ENCODE measurements at places on chromosomes 7 and 10.

DNA sequence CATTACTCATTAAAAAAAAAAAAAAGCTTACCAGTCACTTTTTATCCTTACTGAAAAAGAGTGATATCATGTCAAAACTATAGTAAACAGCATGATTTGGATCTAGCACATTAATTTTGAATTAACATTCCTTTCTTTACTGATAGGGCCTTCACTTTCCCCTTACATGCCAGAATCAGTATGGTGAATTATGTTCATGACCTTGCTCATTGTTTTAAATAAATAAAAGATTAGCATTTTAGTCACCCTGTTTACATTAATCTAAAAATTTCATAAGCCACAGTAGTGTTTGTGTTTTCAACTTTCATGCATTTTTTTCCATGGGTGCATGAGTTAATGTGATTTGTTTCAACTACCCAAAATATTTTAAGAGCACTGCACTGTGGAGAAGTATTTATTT lies 160.8 kb downstream of the TFEC start:
- DNase-seq = no peak

DNA sequence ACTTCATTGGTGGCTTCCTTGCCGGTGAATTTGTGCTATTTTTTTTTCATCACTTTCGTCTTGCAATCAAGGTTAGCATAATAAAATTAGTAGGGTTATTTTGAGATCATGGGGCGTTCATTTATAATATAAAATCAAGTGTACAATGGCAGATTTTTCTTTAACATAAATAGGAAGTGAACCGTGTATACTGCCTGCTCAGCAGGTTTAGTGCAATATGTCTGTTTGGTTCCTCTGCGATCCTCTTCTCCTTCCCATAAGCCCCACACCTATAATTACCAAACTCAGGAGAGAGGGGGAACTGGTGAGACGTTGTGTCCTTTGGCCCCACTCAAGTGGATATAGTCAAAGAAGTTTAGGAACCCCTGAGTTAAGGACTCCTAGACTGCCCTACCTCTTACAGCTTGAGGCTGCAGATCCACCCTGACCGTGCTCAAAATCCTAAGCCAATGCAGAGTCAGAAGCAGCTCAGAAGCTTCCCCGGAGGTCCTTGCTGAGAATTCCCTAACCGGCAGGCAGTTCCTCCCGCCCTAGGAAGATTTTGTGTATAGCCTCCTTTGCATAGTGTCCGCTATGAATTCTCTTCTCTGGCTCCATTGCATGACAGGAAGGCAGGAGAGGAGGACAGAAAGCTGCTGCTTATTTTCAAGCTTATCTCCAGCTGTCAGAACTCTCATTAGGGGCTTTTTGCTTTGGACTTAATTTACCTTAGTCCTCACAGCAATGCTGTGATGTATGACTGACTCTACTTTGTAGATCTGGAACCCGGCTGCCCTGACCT lies 41.5 kb downstream of the PYROXD2 start:
- DNase-seq = no peak

DNA sequence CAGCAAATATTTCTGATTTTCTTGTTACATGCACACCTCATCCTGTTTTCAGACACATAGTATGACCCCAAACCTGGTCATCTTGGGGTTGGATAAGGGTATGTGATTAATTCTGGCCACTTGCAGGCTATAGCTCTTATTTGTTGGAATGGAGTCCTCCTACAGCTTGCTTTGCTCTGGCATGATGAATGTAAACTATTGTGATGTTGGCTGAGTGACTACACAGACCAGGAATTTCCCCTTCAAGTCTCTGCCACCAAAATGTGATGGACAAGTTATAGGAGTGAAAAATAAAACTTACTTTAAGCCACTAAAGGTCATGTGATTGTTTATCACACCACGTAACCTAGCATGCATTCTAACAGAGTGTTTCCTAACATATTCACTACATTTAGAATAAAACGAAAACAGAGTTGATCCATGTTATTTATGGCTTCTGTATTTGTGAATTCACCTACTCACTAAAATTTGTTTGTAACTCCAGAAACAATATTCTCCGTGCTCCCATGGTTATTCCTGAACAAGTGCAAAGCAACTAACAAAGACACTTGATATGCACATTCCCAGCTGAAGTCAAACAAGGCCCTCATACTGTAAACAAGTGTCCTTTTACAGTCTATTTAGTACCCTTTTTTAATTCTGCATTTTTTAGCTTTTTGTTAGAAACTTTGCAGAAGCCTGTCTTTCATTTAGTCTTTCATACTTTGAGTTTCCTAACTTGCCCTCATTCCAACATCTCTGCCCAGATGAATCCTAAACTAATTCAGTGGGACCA lies 599.2 kb upstream of the PCDH15 start:
- no peak for DNase-seq

DNA sequence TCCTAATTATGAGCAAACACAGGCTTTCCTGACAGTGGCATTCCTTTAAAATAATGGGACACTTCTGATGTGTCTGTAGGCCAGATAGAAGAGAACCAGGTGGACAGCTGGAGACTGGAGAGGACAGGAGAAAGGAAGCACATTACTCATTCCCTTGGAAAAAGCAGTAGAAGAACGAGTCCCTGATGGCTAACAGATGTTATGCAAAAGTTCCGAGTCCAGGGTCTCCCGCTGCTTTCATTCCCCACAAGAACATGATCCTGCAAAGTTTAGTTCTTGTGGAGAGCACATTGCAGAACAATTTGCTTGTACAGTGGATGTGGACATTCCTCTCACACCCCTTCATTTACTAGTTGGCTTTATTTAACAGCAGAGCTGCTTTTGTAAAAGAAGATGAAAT lies 137.6 kb downstream of the GPAM start:
- no peak for DNase-seq

DNA sequence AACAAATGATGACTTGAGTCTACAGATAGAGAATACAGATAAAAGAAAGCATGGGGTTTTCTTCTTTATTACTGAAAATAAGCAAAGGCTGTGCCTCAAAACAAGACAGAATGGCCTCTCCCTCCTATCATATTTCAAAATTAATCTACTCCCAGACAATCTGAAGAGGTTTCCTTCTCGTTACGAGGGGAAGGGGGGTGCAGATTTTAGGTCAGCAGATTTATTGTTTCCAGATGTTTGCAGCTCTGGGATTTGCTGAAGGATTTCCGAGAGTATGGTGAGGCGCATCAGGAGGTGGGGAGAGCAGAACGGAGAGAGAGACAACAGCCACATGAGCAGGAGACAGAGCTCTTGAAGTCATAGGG lies 89.8 kb downstream of the KIAA1549 start:
- DNase-seq = no peak

DNA sequence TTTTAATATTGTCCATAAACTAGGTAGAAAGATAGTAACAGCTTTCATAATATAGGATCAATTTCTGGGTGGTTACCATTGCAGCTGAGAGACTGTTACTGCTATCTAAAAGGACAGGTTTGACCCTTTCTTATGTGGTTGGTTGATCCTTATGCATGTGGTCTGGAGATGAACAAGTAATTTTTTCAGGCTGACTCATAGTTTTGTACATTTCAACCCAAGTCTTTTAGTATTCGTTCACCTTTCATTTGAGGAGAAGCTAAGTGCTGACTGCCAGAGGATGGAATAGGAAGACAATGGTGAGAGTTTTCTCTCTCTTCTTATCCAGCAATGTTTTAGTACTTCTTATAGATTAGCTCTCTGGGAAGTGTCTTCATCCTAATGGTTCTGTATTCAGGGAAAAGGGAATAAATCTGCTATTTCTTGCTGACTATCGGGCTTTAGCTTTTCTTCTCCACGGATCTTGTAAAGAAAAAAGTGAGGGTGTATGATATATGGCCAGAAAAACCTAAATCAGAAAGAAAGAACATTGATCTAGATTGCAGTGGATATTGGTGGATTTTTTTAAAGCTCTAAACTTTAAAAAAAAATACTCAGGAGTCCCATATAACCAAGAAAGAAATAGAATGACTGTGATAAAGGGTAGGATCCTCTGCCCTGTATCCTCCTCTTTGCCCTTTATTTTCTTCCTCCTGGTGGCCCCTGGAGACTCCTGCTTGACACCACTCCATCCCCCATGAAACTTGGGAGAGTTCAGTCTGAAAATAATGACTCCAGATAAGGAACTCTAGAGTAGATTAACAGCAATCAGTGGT lies 88.0 kb downstream of the CPED1 start:
- DNase-seq = no peak

DNA sequence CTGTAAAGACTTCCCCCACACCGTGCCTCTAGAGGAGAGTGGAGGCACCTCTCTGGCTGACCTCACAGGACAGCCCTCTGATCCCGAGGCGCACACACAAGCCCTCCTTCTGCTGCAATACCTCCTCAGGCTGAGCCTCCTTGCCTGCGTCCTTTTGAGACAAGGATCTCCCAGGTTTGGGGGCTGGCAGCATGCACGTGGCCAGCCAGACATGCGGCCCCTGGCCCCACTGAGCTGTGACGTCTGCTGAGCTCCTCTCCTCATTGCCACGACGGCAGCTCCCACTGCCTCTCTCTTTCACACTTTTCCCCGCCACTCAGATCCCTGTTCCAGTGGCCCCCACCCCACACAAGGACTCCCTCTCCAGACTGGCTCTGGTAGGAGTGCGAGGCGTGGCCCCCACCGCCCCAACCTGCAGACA lies 12.2 kb upstream of the DNAAF5 start:
- DNase-seq = no peak

GRCh38 chr10:130054021-130054420 lies 56.6 kb downstream of the C10orf143 start:
- no peak for DNase-seq

- DNase-seq = no peak
Observed at GRCh38 chr10:124168991-124169802, 75.8 kb upstream of the CHST15 start.

- no peak for DNase-seq
Observed at GRCh38 chr10:95697429-95697828, 3.7 kb upstream of the TCTN3 start.

GRCh38 chr10:20372748-20373147 lies 524.4 kb downstream of the NEBL start:
- no peak for DNase-seq

- DNase-seq = no peak
Observed at GRCh38 chr7:155696747-155697146, 52.3 kb downstream of the RBM33 start.

- no peak for DNase-seq
Observed at GRCh38 chr10:3949711-3950110, 164.7 kb upstream of the KLF6 start.

- no peak for DNase-seq
Observed at GRCh38 chr10:68315582-68315981, 16.3 kb upstream of the HNRNPH3 start.

DNA sequence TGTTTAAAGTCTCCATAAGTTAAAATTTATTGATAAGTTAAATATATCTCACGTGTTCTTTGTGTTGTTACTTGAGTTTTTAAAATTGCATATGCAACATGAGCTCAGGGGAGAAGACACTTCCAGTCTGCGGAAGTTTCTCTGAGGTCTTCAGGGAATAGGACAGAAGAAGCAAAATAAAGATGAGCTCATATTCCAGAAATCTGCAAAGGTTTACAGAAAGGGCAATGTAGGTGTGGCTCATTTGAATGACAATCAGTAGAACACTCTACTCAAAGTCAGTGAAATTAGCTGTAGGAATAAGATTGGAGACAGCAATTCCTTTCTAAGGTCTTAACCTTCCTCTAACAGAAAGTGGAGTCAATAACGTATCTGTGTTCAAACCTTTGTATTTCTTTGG lies 53.7 kb downstream of the CACNA2D1 start:
- DNase-seq = no peak

Data from activated T-helper 9 cell treated with anti-CD3 and anti-CD28 coated beads, Interleukin-2, amount 50 U/mL, for 16 hours (primary cell).